H1 (cell line): ENCODE measurements at places on chromosomes 3 and 15. TPM values are rescaled to one million over a fixed set of nuclear protein-coding genes. Genes with fewer than 3 reads are reported as not detected.

The QRICH1 gene
- total RNA-seq, result 123 and 142 TPM in 2 replicates

- DNase-seq, result no peak
Measured at GRCh38 chr15:72227192-72227586, 3.8 kb downstream of the PKM start.

GRCh38 chr15:29311696-29312095, 42.1 kb upstream of the NSMCE3 start:
- no peak for DNase-seq

DNA sequence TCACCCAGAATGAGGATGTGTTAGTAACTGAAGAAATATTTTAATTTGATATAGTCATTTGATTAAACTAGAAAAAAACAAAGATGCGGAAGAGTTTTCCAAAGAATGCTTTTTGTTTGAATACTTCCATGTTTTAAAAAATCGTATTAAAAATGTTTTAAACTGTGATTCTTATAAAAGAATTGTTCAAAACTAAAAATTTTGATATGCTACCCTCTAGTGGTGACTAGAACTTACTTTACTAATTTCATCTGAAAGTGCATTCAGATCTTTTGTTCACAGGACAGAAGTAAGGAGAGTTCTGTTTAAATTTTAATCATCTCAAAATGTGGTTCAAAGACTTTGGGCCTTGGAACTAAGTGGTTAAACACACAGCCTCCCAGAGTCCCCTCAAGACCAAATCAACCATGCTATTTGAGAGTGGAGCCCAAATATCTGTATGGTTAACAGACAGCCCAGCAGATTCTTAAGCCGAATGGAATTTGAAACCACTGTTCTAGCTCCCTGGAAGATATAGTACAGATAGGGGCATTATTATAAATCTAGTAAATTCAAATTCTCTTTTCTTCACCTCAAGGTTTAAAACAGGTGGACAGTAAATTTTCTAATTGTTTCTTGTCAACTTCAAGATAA, 45.2 kb upstream of the SYNPR start:
- DNase-seq, result no peak

The SOX14 gene
- 0.21 and 0.50 TPM in 2 replicates for total RNA-seq

The PDZRN3 gene
- 16.8 and 20.5 TPM in 2 replicates for total RNA-seq

- DNase-seq, result no peak
Measured at GRCh38 chr3:45541326-45542321, 52.9 kb upstream of the LIMD1 start.
